ENCODE measurements at places on chromosomes 4 and X.

DNA sequence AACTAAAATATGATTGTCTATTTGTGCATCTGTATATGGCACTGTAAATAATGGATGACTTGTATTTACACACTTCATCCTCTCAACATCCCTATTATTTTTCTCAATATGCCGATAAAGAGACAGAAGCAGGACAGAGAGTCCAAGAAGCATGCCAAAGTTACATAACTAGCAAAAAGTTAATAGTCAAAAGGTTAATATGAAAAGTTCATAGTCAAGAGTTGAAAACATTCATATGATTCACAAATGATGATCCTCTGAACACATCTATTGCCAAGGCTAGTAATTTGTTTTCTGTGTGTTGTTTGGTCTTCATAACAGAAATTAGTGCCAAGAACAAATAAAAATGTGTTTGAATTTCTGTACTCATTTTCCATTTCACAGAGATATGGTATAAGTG, 231.0 kb downstream of the ADAMTS3 start:
- DNase-seq, result no peak

- DNase-seq, result no peak
These were observed 12.7 kb upstream of the HHIP start for GRCh38 chr4:144633215-144633614.

DNA sequence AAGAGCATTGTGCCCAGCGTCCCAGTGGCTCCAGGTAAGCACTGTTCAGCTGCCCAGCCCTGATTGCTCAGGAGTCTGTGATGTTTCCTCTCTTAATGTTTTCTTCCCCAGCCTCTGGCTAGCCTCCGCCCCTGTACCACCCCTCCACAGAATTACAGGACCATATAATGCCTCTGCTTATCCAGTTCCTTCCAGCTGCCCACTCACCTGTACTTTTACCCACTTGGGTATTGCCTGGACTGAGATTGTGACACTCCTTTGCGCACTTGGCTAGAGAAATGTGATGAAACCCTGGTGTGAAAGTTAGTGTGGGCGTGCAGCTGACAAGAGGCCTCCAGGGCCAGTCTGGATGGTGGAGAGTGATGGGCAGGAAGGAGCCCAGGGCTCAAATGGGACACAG, at the start of gene AWAT2:
AWAT2 (minus strand) TSS at position 14 of the 400 bp plus-strand sequence; CDS start at position 8, 6 bp downstream.
- DNase-seq, result no peak

DNA sequence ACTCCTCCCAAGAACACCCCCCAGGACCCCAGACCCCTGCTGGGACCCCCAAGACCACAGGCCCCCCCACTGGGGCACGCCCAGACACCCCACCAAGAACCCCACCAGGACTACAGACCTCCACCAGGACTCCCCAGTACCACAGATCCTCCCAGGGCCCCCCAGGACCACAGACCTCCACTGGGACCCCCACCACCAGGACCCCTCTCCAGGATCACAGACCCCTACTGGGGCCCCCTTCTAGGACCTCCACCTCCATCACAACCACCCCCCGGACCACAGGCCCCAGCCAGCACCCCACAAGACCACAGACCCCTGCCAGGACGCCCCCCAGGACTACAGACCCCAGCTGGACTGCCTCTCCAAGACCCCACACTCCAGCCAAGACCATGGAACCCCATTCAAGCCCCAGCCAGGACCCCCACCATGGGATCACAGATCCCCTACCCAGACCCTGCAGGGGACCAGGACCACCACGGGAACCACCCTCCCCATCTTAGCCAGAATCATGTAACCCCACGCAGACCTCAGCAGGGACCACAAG, 855 bp upstream of the DHRSX start:
- no peak for DNase-seq

DNA sequence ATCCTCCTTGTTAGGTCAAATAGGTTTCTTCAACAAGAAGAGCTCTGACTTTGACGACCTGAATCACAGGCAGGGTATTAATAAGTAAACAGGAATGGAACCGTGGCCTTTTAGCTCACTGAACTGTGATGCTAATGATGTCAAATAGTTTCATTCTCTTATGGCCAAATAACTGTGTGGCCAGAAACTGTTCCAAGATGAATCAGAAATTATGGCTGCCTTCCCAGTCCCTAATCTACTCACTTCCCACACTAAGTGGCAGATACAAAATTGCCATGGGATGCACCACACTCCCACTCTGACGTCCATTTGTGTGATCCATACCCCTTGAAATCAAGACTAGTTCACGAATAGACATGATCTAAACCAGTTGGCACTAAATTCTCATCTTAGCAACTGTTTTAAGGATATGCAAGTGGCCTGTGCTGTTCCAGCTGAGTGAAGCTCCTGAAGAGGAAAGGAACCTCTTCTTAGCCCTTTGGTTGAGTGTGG, 455.4 kb downstream of the IL15 start:
- no peak for DNase-seq

GRCh38 chr4:174209341-174209740, 74.1 kb downstream of the FBXO8 start:
- DNase-seq, result no peak

DNA sequence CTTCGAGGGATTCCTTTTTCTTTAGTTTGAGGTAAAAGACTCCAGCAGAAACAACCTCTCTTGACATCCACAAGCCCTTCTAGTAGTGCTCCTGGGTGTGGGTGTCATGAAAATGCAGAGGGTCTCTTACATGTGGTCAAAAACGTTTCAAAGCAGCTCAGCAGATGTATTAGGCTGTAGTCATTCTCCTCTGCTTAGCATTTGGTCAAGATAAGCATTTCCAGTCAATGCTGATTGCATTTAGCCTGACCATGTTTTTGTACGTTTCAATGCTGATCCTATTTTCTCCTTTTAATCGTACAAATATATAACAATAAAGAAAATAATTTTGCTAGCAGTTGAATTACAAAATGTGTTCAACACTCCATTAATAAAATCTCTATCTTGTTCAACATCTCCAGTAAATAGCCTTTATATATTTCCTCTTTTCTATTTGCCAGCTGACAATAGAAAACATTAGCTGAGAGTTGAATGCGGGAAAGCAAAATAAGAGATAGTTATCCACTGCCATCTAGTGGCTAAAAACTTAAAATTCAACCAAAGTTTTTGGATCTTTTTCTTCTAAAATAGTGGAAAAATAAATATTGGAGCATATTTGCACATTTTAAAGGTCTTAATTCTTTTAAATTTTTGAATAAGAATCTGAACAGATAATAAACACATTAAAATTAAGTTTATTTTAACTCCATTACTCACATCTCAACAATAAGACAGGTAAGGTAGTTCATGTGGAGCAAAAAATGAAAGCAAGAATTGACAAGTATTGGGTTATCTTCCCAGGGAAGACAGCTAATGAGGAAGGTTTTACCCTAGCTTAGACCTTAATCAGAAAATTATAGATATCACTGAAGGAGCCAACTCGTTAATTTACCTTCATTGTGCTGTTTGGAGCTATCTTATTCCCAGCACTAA, 15.2 kb upstream of the PACRGL start:
- no peak for DNase-seq

Data from activated gamma-delta T cell treated with anti-CD3 and anti-CD28 coated beads, Interleukin-2, amount 50 U/mL, for 16 hours (primary cell).